AG09309 (cell line): ENCODE measurements at places on chromosomes 5 and 9.

DNA sequence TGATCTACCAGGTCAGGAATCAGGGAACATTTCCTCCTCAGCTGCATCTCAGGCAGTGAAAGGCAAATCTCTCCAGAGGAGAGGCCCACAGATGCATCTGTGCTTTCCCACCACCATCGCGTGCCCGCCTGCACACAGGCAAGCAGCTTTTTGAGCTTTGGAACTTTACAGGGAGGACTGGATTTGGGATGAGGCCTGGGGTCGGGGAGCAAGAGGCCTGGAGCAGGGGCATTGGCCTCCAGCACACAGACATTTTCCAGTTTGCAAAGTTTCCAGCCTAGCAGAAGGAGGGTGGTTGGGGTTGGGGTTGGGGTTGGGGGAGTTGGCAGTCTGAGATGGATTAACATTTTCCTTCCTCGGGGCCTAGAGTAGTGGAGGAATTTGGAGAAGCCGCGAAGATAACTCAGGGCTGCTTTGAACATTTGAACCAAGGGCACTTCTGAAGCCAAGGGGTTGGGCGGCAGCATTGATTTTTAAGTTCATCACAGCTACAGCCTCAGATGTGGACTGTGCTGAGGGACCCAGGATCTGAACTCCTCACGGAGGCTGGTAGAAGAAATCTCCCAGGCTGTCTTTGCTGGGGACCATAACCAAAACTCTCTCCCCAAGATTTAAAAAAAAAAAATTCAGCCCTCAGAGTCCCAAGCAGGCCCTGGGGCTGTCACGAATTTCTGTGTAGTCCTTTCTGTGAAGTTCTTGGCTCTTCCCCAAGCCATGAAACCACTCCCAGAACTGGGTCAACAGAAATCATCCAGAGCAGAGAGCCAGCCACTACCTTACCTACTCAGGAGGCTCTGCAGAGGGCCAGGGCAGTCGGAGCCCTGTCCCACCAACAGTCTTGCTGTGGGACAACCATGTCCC lies 25.6 kb downstream of the C5orf15 start:
- DNase-seq, result no peak

- DNase-seq, result peak; percentile 47
Observed at GRCh38 chr9:38048316-38048969, 20.6 kb downstream of the SHB start.

DNA sequence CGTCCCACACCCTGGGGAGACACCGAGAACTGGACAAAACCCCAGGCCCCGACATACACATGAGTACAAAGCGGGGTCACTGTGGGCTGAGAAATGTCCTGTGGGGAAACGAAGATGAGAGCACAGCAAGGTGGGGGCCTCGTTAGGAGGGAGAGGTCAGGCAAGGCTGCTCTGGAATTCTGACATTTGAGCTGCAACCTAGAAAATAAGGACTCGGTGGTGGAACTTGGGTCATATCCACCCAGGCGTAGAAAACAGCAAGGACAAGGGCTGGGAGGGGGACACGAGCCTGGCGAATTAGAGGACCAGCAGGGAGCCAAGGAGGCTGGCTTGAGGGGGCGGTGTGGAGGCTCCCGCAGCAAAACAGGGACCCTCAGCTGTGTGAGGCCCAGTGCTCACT lies 32.8 kb downstream of the NCS1 start:
- no peak for DNase-seq

- no peak for DNase-seq
Observed at GRCh38 chr5:153998010-153998409, 40.7 kb downstream of the FAM114A2 start.

- no peak for DNase-seq
Observed at GRCh38 chr5:173697931-173698579, 81.6 kb upstream of the BOD1 start.

DNA sequence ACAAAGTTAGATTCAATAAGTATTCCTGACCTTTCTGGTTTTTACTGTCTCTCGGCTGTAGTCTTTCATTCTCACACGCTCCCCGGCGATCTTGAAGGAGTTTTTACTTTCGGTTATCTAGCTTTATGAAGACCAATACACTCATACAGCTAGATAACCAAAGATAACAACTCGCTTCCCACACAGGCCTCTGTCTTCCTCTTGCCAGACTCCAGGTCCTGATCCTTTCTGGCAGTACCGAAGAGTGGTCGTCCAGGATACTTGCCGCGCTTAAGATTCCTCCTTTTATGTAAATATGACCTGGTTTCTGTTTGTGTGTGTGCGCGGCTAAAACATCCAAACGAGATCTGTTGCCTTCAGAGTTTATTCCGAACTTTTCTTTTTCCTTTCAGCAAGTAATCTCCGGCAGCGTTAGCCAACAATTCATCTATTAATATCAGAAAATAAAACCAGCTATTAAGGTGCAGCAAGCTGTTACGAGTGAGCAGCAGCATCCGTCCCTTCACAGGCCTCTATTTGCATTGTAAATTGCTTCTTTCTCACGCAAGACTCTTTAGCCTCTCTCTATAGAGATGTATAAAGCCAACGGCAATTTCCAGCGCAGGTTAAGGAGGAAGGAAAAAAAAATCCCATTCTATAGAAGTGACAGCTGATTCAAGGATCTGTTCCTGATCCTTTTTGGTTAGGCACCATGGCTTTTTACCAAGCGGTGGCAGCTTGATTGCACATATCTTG lies 216.1 kb downstream of the MEF2C start:
- no peak for DNase-seq

DNA sequence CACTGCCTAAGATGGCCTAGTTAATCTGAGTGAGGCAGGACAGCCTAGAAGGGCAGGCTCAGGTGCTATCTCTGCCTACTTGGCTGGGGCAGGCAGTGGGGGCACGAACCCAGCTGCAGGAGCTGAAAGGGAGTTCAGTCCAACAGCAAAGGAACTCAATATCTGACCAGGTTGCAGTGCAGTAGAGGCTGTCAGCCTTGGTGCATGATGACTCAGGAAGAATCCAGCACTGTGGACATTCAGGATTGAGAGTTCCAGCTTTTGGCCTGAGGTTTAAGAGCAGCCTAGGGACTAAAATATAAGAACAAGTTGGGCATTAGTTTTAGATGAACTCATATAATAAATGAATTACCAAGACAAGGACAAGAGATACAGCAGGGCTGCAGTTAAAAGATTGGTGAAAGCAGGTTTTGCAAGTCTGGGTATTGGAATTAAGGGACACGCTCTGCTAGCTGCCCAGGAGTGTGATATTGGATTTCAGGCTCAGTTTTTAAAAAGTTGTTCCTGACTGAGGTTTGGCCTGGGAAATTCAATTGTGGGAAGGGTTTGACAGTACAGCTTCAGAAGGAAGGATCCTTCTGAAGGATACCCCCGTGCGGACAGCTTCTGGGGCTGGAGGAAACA lies 64.7 kb upstream of the ATG10 start:
- DNase-seq, result no peak

DNA sequence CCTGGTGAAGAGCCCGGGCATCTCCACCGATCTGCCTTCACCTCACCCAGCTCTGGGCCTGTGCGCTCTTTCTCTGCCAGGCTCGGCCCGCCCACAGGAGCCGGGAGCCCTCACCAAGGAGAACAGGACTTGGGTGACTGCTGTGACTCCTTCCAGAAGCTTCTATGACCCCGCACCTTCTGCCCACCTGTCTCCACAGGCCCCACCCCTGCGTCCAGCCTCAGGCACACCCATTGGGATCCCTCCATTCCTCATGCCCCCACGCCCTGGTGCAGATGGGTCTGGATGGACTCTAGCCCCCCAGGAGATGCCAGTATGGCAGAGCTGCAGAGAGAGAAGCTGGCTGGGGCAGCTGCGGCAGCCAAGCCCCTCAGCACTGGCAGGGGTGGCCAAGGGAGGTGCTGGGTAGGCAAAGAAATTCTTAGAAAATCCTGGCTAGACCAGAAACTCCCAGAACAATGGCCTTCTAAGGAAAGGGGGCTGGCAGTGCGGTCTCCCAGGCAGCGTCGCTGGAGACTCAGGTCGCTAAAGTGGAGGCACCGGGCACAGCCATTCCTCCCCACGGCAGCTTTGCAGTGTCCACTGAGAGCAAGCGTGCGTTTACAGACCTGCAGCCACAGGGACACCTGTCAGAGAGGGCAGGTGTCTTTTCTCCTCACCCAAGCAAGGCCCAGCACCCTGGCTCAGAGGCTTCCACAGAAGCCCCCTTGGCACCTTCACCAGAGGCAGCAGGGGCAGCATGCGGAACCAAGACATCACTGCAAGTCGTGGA lies 17.3 kb downstream of the LPCAT1 start:
- no peak for DNase-seq

- DNase-seq, result no peak
Observed at GRCh38 chr5:5356765-5357164, 65.7 kb upstream of the ICE1 start.

DNA sequence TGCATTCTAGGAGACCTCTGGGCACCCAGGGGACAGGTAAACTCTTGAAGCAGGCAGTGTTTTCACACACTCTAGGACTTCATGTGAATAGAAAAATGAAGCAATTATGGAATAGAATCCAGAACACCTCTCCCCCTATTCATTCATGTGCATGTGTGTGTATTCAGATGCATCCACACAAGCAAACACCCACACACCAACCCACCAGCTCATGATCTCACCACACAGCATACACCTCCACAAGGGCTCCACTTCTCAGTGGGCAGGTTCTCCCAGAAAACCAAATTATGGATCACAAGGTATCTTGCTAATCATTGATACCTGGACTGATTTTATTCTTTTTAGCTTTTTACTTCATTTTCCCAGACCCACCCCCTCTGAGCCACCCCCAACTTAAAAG lies 21.2 kb upstream of the HSD17B3 start:
- no peak for DNase-seq

- DNase-seq, result no peak
Observed at GRCh38 chr5:134545070-134545868, 19.8 kb downstream of the JADE2 start.

- DNase-seq, result no peak
Observed at GRCh38 chr9:33649463-33649862, 125.4 kb downstream of the ANKRD18B start.

- no peak for DNase-seq
Observed at GRCh38 chr9:3043369-3043768, 199.5 kb upstream of the PUM3 start.

DNA sequence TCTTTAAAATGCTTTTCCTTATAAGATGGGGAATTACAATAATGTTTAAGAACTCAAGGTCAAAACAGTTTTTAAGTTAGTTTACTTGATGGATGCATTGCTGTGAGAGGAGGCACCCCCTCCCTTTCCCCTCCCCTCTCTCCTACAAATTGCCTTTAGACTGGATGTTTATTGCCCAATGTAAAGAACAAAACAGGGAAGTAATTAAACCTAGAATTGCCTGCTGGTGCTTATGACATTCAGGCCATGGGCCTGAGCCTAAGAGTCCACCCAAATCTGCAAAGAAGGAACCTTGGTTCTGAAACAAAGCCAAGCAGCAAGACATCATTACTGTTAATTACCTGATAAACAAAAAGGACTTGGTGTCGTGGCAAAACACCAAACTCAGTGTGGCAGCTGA lies 630.3 kb downstream of the ISL1 start:
- no peak for DNase-seq

DNA sequence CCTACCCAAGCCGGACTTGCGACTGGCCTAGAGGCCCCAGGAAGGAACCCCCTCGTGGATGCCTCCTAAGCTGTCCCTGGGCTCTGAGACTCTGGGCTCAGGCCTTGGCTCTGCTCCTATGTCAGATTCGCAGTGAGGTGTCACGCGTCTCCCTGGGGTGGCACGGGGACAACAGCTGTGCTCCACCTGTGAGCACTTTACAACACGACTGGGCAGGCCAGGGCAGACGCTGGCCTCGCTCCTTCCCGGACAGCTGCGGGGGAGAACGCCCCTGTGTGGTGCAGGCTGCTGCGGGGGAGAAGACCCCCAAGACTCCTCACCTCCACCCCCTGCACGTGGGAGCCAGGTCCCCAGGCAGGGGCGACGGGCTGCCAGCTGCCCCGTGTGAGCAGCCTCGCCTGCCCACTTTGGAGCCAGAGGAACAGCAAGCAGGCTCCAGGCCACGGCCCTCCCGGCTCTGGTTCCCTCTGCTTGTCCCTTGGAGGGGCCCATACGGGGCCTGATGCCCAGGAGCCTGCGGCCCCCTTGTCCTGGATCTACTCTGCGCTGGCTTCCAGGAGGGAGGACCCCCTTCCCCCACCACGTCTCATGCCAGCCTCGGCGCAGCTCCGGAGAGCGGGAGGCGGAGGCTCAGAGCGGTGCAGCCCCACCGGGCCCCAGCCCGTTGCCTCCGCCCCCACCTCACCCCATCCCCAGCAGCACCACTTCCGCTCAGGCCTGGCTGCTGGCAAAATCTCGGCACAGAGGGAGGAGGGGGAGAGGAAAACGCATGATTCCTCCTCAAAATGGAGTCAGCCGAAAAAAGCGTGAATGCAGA lies 36.0 kb downstream of the SARDH start:
- no peak for DNase-seq

DNA sequence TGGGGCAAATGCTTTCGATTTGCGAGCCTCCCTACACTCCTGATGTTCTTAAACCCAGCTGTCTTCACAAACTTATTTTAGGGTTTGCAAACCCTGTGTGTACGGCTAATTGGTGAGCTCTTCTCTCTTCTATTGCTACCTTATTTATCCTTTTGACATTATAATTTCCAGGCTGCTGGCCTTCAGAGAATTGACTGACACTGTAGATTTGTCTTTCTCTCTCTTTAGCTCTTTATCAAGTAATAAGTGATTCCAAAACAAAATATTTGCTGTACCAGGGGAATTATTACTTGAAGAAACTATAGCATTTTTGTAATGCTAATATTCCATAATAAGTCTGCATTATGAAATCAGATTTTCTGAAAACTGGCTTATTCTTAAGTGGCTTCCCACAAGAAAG lies 92.5 kb downstream of the NPR3 start:
- DNase-seq, result no peak
